Activated CD4-positive, alpha-beta T cell treated with anti-CD3 and anti-CD28 coated beads, Interleukin-2, amount 10 ng/mL, durations not matched to agents 7 days and 5 days (primary cell): ENCODE measurements at places on chromosomes 2 and 18. TPM values are rescaled to one million over a fixed set of nuclear protein-coding genes. Genes with fewer than 3 reads are reported as not detected.

FAM228B gene
- 7.9 TPM for total RNA-seq

CDH2 gene
- not detected for total RNA-seq

SERPINB11 gene
- not detected for total RNA-seq

TMEM150A gene
- total RNA-seq, result 1.7 TPM

LRRC30 gene
- not detected for total RNA-seq

LAPTM4A gene
- total RNA-seq, result 26.3 TPM

DNA sequence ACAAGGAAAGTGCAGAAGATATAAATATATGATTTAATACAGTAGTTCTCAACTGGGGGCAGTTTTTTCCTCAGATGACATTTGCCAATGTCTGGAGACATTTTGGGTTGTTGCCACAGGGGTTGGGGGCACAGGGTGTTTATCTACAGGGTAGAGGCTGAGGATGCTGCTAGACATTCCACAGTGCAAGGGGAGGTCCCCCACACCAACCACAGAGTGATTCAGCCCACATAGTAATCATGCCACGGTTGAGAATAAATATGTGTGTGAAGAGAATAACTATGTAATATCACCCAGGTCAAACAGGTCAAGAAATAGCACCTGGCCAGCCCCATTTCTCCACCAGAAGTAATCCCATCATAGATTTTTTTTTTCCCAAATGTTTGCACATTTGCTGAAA is 17.9 kb downstream of the DYSF start:
- peaks cover 43% of the 10 kb centered on the region for H3K27me3 ChIP-seq
- no peak overlapping the region for H3K27ac ChIP-seq
- DNase-seq, result no peak
- H3K4me3 ChIP-seq, result no peak overlapping the region

GRCh38 chr2:228446734-228447133 is 265.2 kb upstream of the SPHKAP start:
- H3K27ac ChIP-seq, result no peak overlapping the region
- DNase-seq, result no peak

GRCh38 chr18:40152859-40153258 is 1802.2 kb upstream of the PIK3C3 start:
- no peak overlapping the region for H3K27ac ChIP-seq
- DNase-seq, result no peak
- no peaks in the 10 kb centered on the region for H3K36me3 ChIP-seq
- no peak overlapping the region for H3K4me3 ChIP-seq
- H3K27me3 ChIP-seq, result no peaks in the 10 kb centered on the region

DNA sequence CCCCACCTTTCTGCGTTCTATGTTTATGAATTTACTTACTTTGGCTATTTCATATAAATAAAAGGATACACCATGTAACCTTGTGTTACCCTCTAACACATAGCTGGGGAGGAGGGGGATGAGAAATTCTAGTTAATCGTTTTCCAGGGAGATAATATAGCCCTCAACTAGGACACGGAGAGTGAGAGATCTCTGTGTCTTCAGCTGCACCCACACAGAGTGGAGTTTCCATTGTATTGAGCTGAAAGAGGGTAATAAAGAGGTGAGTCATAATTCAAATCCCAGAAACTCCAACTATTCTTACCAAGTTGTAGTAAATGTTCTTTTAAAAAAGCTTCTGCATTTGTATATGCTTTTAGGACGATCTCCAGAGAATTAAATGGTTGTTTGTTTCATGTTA is 110.1 kb upstream of the SULT1C3 start:
- H3K4me1 ChIP-seq, result no peaks in the 10 kb centered on the region
- no peak overlapping the region for H3K4me3 ChIP-seq
- H3K36me3 ChIP-seq, result no peaks in the 10 kb centered on the region
- no peak overlapping the region for H3K27ac ChIP-seq
- no peak for DNase-seq

DNA sequence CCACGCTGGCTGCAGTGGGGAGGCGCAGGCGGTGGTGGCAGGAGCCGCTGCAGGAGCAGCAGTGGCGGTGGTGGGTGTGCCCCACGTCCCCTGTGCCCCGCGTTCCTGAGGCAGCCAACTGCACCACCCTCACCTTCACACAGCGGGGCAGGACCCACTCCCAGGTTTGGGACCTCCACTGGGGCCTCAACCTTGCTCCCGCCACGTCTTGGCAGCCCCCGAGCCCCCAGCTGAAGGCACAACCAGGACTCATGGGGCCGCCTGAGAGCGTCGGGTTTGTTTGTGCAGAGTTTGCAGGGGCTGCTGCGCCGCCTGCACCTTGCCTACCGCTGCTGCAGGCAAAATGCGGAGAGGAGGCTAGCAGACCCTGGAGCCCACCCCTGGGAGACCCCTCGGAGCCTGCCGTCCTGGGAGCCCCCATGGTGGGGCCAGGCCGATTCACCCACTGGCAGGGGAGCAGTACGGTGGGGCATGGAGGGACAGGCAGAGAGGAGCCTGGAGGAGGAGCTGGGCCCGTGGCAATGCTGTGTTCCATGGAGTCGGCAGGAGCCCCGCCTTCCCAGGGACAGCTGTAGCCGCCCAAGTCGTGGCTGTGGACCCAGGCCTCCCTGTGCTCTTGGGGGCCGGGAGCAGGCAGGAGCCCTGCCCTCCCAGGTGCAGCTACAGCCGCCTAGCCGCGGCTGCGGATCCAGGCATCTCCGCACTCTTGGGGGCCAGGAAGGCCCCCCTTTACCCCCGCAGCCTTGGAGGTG is 14.7 kb upstream of the EML6 start:
- no peak overlapping the region for H3K4me3 ChIP-seq
- no peaks in the 10 kb centered on the region for H3K36me3 ChIP-seq
- peaks cover 39% of the 10 kb centered on the region for H3K27me3 ChIP-seq
- no peak for DNase-seq

DNA sequence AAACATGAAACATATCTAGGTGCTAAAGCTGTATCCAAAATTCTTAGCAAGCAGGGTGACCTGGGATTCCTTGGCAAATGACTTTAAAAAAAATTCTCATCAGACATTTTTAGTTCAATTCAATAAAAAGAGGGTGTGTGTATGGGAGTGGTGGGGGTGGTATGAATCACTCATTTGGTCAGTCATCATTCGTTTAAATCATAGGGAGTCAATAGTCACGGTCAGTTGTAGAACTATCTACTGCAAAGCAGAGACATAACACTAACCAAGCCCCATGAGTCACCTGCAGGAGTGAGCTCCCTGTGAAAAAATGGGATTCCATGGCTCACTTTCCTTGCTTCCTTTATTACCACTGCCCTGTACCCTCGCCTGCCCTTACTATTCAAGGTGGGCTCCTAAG is 380.6 kb upstream of the TCF4 start:
- DNase-seq, result no peak
- H3K4me1 ChIP-seq, result no peaks in the 10 kb centered on the region
- H3K27me3 ChIP-seq, result no peaks in the 10 kb centered on the region
- no peak overlapping the region for H3K4me3 ChIP-seq
- no peaks in the 10 kb centered on the region for H3K36me3 ChIP-seq

GRCh38 chr2:40364151-40364874 is 87.6 kb downstream of the SLC8A1 start:
- no peak for DNase-seq
- H3K4me1 ChIP-seq, result peaks cover 7% of the 10 kb centered on the region
- peaks cover 2% of the 10 kb centered on the region for H3K27me3 ChIP-seq
- H3K27ac ChIP-seq, result peak overlapping the region; percentile 42
- peak overlapping the region; percentile 61 for H3K4me3 ChIP-seq

DNA sequence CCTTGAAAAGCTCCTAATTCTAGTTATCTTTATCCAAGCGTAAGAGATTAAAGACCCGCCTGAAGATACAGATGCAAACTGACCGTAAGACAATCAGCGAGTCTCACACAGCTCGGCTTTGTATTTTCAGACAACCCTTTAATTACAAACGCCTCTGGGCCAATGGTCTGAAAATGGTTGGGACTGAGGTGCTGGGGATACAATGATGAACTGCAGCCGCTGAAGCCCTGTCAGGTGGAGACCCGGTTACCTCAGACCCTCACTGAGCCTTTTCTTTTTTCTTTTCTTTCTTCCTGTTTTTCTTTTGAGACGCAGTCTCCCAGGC is 715 bp upstream of the CFAP36 start:
- peaks cover 19% of the 10 kb centered on the region for H3K4me1 ChIP-seq
- peak; percentile 17 for DNase-seq
- H3K36me3 ChIP-seq, result peaks cover 4% of the 10 kb centered on the region
- H3K27ac ChIP-seq, result peak overlapping the region; percentile 97
- H3K27me3 ChIP-seq, result no peaks in the 10 kb centered on the region

DNA sequence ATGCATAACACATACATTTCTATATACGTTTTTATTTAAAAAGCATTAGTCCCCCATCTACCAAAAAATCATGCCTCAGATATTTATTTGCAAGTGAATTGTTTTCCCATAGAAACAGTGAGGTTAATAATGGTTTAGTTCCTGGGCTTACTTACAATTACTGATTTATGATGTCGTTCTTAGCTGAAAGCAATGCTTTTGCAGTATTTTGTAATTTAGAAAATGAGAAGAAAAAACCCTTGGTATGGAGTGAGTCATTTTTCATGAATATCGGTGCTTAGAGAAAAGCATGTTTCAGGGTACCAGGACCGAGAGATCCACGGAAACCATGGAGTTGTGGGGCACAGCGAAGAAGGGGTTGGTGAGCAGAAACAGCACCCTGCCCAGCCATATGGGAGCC is 12.0 kb upstream of the CDK15 start:
- H3K4me1 ChIP-seq, result no peaks in the 10 kb centered on the region
- no peak overlapping the region for H3K4me3 ChIP-seq
- H3K27me3 ChIP-seq, result peaks cover 4% of the 10 kb centered on the region

GRCh38 chr18:35936951-35937350 is 35.5 kb upstream of the RMP24 start:
- H3K27me3 ChIP-seq, result peaks cover 6% of the 10 kb centered on the region
- H3K36me3 ChIP-seq, result no peaks in the 10 kb centered on the region
- H3K4me1 ChIP-seq, result no peaks in the 10 kb centered on the region
- no peak overlapping the region for H3K27ac ChIP-seq
- DNase-seq, result no peak

DNA sequence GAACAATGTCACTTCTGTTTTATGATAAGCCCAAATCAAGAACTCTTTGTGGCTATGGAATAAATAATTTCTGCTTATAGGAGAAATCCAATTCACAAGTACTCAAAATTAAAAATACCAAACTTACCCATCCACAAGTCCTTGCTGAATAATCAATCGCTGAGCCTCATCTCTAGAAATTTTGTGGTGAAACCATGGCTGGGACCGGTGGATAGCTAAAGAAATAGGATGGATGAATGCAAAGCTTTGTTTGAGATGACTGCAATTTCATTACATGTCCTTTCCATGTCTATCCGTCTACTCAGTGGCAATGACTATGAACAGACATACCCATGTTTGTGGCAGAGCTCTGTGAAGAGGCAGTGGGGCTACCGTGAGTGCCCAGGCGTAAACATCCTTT is 124.4 kb downstream of the GRB14 start:
- no peaks in the 10 kb centered on the region for H3K4me1 ChIP-seq
- no peaks in the 10 kb centered on the region for H3K36me3 ChIP-seq
- H3K4me3 ChIP-seq, result no peak overlapping the region
- H3K27ac ChIP-seq, result no peak overlapping the region
- no peaks in the 10 kb centered on the region for H3K27me3 ChIP-seq
- DNase-seq, result no peak

DNA sequence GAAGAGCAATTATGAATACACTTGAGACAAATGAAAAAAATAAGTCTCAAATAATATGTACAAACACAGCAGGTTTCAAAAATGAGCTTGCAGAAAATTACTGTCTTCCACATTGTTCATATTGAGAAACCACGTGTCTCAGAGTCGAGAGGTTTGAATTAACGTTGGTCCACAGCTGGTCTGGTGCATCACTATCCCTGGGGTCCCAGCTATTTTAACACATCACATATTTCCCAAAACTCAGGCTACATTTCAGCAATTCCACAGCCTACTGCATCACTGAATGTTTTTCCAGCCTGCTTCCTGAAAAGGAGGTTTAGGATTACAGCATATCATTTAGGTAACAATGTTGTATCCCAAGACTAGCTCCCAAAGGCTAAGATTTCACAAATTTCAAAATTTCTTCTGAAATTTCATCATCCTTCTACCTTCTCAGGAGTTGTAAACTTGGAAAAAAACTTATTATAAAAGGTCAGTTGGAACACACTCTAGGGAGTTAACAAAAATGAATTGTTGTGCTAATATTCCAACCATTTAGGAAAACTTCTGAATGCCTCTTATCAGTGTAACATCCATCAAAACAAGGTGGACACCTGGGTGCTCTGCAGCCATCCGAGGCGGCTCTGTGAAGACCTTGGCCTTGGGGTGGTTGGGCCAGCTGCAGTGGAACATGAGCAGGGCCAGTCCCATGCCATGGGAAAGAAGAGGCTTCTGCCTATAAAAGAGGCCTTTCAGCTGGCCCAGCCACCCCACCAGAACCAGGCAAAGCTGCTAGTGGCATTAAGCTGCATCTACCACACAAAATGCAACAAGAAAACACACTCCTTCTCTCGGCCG is 198.1 kb upstream of the RBBP8 start:
- H3K27ac ChIP-seq, result no peak overlapping the region
- no peak for DNase-seq
- H3K27me3 ChIP-seq, result peaks cover 11% of the 10 kb centered on the region
- no peak overlapping the region for H3K4me3 ChIP-seq
- no peaks in the 10 kb centered on the region for H3K36me3 ChIP-seq

GRCh38 chr2:152114366-152114765 is 15.5 kb upstream of the CACNB4 start:
- H3K36me3 ChIP-seq, result no peaks in the 10 kb centered on the region
- no peak overlapping the region for H3K4me3 ChIP-seq

- DNase-seq, result no peak
- no peaks in the 10 kb centered on the region for H3K27me3 ChIP-seq
- H3K27ac ChIP-seq, result no peak overlapping the region
- no peaks in the 10 kb centered on the region for H3K36me3 ChIP-seq
- H3K4me3 ChIP-seq, result no peak overlapping the region
Observed at GRCh38 chr2:106758901-106759497, 127.0 kb downstream of the ST6GAL2 start.

DNA sequence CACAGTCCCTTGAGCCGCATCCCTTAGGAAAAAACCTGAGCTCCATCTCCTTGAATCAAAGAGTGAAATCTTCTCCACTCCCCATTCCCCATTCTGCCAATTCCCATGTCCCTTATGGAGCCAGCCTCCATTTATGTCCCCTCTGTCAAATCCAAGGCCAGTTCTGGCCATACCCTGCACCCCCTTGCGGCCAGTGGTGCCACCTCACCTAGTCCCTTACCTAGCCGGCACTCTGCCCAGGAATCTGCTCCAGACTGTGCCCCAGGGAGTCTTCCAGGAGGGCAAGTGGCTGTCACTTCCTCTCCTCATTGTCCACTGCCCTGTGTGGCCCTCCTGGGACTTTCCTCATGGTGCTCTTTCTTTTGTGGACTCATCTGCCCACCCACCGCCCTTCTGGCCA is 195.4 kb upstream of the RMP24 start:
- H3K27ac ChIP-seq, result no peak overlapping the region
- no peak for DNase-seq
- H3K4me1 ChIP-seq, result no peaks in the 10 kb centered on the region
